ENCODE measurements at places on chromosomes 4 and X.

DNA sequence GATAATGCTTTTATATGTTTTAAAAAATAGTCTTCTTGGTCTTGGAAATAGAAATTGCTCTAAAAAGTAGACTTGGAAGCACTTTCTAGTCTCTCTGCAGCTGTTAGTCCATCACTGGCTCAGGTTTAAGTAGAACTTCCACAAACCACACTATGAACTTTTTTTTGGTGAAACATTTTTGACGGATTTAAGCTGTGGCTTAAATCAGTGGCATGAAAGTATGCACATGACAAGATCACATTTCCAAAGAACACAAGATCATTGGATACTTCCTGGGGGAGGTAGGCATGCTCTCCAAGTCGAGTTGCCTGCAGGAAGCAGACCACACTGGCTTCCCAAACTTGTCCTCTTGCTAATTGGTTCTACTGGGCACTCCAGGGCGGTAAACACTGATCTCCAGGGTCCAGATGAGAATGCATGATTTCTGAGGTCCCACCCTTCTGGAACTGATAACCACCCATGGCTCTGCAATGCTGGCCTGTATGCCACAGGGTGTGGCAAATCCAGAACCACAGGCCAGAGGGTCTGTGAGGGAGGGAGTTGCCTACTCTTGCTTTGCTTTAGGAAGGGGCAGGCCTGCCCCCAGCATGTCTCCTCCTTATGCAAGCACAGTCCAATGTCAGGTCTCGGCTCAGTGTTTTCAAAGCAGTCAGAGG lies 331.9 kb upstream of the SFRP2 start:
- DNase-seq, result peak; percentile 44

- DNase-seq, result no peak
Measured at GRCh38 chr4:38949411-38950051, 81.9 kb downstream of the FAM114A1 start.

DNA sequence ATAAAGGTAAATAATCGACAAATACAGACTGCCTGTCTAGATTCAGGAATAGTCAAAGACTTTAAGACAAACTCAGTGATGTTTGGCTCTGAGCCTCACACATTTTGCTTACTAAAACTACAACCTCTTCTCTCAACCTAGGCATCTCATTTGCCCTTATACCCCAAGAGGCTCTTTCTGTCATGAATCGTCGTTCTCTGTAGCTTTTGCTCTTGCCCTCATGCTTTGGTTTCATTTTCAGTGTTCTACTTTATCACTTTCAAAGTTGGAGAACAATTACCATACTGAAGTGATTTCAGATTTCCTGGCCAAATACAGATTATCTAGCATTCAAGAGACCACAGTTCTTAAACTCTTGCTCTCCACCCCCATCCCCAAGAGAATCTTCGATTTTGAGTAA lies 114.1 kb upstream of the RAP2C start:
- no peak for DNase-seq

GRCh38 chr4:111562826-111563225 lies 582.4 kb upstream of the FAM241A start:
- no peak for DNase-seq

DNA sequence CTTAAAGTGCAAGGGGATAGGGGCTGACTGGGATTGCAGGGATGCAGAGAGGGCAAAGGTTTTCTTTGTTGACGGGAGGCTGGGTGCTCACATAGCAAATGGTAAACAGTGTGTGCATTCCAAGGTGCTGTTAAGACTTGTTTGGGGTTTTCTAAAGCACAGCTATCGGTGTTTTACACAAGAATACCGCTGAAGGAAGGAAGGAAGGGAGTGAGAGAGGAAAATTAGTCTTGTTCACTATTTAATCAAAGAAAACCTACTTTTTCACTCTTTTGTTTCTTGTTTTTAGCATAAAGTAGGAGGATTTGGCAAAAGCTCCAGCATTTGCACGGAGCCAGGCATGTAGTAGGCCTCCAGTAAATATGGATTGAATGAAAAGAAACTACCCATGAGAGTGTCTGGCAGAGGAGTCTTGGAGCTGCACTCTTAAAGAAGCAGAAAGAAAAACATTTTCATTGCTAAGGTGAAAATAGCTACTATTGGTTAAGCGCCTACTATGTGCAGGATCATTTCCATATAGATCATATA lies 99.7 kb downstream of the FIP1L1 start:
- DNase-seq, result no peak

DNA sequence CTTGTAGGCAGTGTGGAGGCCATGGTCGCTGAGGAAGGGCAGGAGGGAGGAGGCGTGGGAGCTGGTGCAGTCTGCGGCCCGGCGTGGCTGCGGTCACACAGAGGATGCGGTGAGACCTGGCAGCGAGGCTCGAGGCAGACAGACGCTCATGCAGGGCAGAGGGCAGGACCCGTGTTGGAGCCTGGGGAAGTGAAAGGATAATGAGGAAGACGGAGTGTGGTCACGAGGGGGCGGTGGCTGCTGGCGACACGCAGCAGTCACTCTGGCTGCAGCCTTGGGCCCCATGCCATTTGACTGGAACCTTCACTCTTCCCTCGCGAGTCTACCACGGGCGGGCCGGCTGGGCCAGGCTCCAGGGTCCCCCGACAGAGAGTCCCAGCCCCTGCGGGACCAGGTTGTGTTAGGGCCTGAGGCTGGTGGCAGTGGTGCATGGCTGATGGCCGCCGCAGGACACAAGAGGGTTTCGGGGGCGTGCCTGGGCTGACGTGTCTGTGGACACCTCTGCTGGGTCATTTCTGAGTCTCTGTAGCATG lies 68.8 kb upstream of the HGFAC start:
- peak; percentile 72 for DNase-seq

- no peak for DNase-seq
Measured at GRCh38 chr4:89897867-89898266, 3.2 kb downstream of the MMRN1 start.

DNA sequence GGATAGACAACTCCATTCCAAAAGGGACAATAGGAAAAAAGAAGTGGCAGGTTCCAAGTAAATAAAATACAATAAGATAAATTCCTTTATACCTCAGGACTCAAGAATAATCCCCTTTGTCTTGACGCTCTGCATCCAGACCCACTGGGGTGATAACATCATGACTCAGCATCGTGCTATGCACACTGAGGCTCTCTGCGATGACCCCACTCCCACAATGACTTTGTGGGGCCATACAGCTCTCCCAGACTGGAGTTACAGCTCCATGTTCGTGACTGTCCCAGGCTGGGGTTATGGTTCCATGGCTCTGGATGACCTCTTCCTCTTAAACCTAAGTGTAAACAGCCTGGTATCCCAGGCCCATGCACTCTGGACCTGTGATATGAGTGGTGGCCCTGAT lies 254.5 kb upstream of the ADGRL3 start:
- DNase-seq, result no peak

DNA sequence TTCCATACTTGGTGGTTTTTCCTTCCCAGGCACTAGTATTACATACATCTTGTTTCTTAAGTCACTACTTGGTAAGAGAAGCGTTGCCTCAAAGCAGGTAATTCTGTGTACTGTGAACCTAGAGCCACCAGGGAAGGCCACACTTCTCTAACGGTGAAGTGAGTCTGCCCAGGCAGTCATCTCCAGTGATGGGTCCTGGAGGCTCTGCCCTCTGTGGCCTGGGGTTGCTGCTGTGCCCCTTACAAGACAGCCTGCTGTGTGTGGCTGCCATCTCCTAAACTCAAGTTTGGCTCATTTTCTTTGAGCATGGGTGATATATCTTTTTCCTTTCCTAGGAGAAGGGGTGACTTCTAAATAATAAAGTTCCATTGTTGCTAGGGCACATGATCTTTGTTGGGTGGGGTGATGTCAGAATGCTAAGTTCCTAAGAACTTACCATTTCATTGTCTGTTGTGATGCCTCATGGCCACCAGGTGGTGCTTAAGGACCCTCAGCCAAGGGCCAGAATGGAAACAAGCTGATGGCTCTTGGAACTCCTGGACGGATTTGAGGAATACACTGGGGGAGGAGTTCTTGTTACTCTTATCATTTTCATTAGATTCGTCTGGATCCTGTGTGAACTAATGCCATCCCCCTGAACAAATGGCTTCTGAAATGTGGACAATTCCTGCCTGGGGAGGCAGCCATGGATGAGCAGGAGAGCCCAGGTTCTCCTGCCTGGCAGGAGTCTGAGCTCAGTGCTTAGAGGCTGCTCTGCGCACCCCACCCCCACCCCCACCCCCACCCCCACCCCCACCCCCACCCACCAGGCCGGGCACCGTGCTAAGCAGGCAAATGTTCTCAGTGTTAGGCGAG lies 41.1 kb upstream of the WDR1 start:
- peak; percentile 86 for DNase-seq

- no peak for DNase-seq
Measured at GRCh38 chr4:68917016-68917415, 34.6 kb downstream of the UGT2A3 start.

- no peak for DNase-seq
Measured at GRCh38 chrX:112457788-112458187, 221.9 kb downstream of the LHFPL1 start.

- DNase-seq, result no peak
Measured at GRCh38 chrX:138648568-138648967, 62.9 kb downstream of the FGF13 start.

DNA sequence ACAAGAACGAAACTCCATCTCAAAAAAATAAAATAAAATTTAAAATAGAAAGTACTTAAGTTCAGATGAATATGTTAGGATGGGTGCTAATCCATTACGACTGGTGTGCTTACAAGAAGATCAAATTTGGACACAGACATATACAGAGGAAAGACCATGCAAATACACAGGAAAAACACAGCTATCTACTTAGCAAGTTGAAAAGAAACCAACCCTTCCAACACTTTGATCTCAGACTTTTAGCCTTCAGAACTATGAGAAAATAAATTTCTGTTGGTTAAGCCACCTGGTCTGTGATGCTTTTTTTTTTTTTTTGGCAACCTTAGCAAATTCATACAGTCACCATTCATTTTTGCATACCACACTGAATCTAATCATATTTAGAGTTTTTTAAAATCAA lies 116.5 kb downstream of the CENPC start:
- DNase-seq, result no peak

DNA sequence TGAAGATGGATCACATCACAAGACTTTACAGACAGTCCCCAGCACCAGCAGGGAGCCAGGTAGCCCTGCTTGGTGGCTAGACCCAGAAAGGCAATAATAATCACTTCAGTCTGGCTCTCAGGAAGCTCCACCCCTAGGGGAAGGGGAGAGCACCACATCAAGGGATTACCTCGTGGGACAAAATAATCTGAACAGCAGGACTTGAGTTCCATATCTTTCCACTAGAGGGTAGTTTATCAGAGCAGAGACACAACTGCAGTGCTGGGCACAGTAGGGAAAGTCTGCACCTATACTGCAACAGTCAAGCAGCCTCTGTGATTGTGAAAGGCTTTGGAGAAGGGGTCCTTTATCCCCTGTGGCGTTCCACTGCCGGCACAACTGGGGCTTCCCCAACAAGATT lies 547.0 kb upstream of the POU3F4 start:
- DNase-seq, result no peak

DNA sequence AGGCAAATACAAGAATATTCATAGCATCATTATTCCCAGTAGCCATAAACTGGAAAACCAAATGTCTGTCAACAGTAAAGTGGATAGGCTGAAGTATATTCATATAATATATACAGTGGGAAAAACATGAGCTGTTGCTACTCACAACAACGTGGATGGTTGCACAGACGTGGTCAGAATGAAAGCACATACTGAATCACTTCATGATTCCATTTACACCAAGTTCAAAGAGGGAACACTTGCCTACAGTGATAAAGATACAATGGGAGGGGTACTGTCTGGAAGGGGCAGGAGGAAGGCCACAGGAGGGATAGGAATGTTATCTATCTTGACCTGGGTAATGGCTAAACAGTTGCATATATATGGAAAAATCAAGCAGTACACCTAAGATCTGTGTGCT lies 25.3 kb downstream of the APBB2 start:
- no peak for DNase-seq

- no peak for DNase-seq
Measured at GRCh38 chr4:31580843-31581242, 860.7 kb downstream of the PCDH7 start.

DNA sequence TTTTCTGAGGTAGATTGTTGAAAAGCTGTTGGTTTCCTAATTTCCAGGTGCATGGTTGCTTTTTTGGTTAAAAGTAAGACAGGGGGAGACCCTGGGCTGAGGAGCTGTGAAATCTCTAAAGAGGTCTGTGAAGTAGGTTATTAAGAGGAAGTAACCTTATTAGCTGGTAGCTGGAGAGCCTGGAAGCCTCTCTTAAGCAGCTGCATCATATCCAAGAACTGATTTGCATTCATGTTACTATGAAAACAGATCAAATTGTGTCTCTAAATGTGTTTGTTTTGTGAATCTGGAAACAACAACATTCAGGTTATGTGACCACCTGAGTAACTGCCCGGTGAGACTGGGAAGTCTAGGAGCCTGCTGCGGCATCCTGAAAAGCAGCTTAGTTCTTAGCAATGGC lies 54.1 kb downstream of the ARHGAP10 start:
- peak; percentile 62 for DNase-seq

DNA sequence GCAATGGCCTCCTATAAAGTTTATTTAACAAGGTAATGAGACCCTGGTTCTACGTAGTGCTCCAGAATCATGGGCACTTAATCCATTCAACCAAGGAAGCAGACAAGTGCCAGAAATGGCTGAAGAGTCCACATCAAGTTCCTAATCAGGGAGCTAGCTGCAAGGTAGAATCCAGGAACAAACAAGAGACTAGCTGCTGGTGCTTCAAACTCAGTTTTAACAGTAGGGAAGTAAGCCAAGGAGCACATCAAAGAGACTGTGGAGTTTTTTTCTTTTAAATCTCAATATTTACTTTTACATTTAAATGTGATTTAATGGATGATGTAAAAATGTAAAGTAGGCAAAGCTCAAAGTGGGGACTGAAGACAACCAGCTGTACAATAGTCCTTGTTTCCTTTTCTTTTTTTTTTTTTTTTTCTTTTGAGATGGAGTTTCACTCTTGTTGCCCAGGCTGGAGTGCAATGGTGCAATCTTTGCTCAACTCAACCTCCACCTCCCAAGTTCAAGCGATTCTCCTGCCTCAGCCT lies 630.4 kb downstream of the CCSER1 start:
- no peak for DNase-seq

DNA sequence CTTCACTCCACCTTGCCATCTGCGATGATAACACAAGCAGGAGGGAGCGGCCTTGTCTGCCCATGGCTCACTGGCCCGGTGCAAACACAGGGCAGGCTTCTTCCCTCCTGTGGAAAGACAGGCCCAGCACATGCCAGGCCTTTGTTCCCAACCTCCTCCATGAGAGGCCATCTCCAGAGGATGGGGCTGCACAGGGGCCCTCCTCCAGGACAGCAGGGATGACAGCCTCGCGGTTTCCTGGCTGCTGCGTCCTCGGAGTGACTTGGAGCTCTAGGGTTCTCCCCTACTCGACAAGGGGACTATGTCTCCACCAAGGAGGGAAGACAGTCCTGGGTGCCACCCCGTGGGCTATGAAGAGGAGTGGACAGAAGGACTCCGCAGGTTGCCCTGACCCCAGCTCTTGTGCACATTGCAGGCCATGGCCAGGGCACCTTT lies 21.8 kb downstream of the RNF212 start:
- no peak for DNase-seq

GRCh38 chr4:110467400-110467799 lies 8.6 kb upstream of the ENPEP start:
- no peak for DNase-seq

GRCh38 chrX:113594123-113594841 lies 753.7 kb upstream of the AMOT start:
- DNase-seq, result no peak

- no peak for DNase-seq
Measured at GRCh38 chr4:164154416-164154815, 599.5 kb upstream of the SMIM31 start.

Data from hematopoietic multipotent progenitor cell treated with erythropoietin and hydrocortisone succinate and interleukin-3 and kit ligand, for 4 days (in vitro differentiated cells).